Cortex of kidney (tissue), 1 donor: ENCODE measurements at places on chromosomes 1 and 21.

GRCh38 chr1:26848941-26849774 is 13.8 kb upstream of the SFN start:
- no peak for DNase-seq

GRCh38 chr1:39683591-39684312 is 7.5 kb downstream of the HPCAL4 start:
- no peak for DNase-seq

- DNase-seq, result no peak
These were observed 49.6 kb downstream of the SLC37A1 start for GRCh38 chr21:42563261-42563660.

- DNase-seq, result no peak
These were observed 5.1 kb downstream of the TLCD4 start for GRCh38 chr1:95122151-95122697.

- DNase-seq, result no peak
These were observed 4.9 kb upstream of the ATXN7L2 start for GRCh38 chr1:109478806-109479205.

DNA sequence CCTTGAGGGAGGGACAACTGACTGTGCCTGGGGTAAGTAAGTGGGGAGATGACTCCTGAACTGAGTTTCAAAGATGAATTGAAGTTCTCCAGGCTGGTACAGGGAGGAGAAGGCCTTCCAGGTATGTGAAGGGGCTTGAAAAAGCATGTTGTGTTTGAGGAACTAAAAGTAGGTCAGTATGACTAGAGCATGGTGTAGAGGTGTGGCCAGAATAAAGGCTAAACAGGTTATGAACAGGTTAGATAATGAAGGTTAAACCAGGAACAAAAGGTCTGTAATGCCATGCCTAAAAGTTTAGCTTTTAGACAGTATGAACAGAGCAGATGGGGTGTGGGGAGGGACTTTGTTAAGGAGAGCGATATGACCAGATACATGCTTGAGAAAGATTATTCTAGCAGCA is 7.3 kb upstream of the CLSPN start:
- DNase-seq, result no peak

DNA sequence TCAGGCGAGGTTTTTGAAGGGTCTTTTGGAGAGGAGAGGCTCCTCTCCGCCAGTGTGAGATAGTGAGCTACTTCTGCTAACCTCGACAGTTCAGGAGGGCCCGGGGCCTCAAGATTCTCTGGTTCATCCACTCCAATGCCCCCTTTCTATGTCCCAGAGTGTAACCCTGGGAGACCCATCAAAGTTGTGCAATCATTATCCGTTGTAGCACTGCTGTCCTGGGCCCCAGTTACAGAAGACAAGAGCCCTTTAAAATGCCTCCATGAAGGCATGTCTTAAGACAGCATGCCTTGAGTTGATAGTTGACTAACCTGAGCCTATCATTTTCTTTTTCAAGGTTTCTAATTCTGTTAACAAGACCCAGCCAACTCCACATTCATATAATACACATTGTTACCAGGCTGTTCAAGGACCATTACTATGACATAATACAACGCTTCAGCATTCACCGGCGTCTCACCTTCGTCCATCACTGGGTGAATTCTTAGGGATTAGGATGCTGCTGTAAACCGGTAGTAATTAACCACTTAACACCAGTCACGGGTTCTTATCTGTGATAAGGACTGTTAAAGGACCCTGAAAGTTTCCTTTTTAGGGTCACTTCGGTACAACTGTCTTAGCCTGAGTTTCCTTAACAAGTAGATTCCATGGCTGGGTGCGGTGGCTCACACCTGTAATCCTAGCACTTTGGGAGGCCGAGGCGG is 37.4 kb upstream of the CDC42BPA start:
- no peak for DNase-seq

DNA sequence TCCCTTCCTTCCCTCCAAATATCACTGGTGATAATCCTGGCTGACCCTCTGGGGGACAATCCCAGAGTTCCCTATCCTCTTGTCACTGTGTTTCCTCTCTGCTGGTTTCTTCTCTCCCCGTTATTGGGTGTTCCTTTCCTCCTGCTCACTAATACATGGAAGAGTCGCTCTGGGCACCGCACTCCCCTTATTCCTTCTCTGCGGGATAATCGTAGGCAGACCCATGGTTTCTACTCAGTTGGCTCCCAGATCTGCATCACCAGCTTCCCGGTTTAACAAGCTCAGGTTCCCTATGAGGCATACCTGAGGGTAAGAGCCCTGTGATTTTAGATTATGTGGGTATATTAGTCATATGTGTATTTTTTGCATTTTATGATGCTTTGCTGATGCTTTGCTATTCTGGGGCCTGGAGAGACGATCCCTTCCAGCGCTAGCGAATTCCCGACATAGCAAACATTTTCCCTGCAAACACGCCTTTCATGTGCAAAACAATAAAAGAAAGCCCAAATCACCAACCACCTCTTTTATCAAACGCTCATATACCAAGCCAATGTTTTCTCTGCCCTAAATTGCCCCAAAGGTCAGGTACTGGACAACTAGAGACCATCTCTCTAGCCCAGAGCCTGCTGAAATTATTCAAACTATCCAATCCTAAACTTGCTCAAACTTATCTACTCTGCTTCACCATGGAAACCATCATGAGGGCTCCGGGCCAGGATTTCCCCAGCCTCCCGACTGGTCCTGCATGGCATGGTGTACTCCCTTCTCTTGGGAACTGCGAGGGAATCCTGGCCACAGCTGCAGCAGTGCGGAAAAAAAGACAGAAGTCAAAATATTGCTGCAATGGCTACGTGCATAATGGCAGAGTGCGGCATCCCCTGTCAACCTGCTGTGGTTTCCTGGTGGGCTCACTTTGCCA is 84.2 kb downstream of the PCP4 start:
- no peak for DNase-seq

DNA sequence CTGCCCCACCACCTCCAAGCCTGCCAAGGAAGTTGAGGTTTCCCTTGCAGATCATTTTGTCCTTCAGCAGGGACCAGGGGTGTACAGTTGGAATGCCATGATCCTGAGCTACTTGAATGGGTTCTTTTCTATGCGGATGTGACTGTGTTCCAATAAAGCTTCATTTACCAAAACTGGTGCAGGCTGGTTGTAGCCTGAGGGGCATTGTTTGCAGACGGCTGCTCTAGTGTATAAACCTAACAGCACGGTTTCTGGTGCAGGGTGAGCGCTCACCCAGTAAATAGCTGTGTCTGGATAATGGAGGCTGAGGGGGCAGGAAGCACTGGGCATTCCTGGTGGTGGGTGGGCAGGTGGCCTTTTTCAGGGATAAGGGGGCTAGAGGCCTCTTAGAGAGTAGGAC is 72.7 kb upstream of the ACTL8 start:
- DNase-seq, result no peak

DNA sequence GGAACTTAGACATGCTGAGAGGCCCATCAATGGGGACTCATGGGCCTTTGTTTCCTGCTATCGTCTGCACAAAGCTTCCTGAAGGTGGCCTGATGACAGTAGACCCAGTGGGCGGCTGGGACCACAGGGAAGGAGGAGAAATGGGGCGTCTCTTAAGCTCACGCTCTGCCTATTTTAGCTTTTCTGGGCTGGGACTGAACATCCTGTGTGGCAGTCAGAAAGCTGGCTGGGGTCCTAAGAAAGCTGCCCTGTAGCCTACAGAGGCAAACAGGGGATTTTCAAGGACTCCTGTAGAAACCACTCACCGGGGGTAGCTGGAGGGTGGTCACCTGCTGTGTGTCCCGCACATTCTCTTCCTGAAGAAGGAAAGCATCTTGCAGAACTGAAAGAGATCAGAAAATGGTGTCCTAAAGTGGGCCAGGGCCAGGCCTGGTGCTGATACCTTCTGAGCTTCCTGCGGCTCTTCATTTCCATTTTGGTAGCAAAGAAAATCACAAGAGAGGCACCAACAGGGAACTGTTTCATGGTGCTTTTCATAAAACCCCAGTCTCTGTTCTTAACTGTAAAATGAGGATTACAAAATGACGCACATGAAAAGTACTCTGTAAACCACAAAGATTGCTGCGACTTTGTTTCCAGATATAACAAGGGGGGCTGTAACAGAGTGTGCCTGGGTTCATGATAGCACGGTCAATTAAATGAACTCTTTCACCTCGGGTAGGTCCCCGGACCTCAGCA is 8.6 kb downstream of the ZNF496 start:
- no peak for DNase-seq

- no peak for DNase-seq
These were observed 137.6 kb downstream of the PTGER3 start for GRCh38 chr1:70910013-70910412.

DNA sequence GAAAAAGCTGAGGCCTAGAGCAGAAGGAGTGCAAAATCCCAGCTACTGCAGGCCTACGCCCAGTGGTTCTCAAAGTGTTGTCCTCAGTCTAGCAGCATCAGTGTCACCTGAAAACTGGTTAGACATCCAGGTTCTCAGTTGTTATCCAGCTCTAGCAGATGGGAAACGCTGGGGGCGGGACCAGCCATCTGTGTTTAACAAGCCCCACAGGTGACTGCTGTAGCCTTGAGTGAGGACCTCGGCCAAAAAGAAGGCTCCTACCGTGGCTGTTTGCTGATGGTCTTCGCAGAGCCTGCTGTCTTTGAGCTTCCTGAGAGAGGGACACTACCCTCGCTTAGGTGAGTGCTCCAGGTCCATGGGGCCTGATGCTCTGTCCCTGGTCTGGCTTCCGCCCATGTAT is 69.7 kb downstream of the LRRN2 start:
- no peak for DNase-seq

GRCh38 chr1:104028416-104029035 is 278.8 kb downstream of the AMY1C start:
- DNase-seq, result no peak

GRCh38 chr1:31828341-31828740 is 12.5 kb upstream of the SPOCD1 start:
- DNase-seq, result no peak

- DNase-seq, result no peak
These were observed 70.3 kb downstream of the HIVEP3 start for GRCh38 chr1:41848216-41848952.

DNA sequence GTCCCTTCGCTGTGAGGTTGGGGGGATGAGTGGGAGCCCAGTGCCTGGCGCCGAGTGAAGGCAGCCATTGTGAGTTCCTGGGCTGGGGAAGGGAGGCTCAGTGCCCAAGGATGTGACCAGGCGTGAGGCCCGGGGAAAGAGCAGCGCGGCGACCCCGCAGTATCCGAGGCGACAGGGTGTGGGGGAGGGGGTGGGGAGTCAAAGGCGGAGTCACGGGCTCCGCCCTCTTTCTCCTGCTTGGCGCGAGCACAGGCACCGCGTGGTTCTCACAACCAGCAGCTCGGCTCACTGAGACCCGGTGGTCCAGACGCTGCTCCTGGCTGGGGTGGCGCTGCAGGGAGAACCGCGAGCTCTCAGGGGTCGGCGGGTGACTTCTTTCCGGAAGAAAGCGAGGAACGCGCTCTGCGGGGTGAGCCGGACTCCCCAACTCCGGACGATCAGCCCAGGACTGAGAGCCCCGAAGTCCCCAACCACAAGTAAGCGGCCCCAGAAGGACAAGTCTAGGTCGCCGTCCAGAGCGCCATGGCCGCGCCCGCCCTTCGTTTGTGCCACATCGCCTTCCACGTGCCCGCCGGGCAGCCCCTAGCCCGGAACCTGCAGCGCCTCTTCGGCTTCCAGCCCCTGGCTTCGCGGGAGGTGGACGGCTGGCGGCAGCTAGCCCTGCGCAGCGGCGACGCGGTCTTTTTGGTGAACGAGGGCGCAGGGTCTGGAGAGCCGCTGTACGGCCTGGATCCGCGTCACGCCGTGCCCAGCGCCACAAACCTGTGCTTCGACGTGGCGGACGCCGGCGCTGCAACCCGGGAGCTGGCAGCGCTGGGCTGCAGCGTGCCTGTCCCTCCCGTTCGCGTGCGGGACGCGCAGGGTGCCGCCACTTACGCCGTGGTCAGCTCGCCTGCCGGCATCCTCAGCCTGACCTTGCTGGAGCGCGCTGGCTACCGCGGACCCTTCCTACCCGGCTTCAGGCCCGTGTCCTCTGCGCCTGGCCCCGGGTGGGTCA is at the start of gene HPDL:
Gene HPDL, plus strand, starts transcription at position 269 of the 997 bp plus-strand sequence. Its CDS starts 254 bp downstream, at position 523.
- no peak for DNase-seq
